NCI-H146 (cell line): ENCODE measurements at places on chromosomes 4 and X.

- DNase-seq, result peak; percentile 49
These were observed 1293.4 kb downstream of the ARAP2 start for GRCh38 chr4:34950926-34951325.

- DNase-seq, result no peak
These were observed 28.3 kb downstream of the PRDM8 start for GRCh38 chr4:80225595-80225994.

DNA sequence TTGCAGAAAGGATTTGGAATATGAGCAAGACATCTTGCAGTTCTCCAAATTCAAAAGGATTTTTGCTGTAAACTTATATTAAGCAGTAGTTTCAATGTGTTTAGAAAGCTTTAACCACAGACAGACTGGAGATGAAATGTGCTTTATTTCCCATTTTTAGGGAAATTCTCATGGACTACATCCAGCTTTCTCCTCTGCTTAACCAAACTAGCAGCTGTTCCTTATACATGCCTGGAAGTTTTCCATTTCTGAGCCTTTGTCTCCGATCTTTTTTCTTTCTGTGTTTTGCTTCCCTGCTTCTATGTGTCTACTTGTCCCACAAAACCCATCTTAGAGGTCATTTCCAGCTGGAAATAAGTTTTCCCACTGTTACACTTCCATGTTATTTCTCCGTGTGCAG, 41.6 kb downstream of the TMA16 start:
- no peak for DNase-seq

- no peak for DNase-seq
These were observed 110.2 kb upstream of the MYOZ2 start for GRCh38 chr4:119025420-119025819.

GRCh38 chr4:8297141-8297601, 27.6 kb downstream of the HTRA3 start:
- DNase-seq, result no peak

DNA sequence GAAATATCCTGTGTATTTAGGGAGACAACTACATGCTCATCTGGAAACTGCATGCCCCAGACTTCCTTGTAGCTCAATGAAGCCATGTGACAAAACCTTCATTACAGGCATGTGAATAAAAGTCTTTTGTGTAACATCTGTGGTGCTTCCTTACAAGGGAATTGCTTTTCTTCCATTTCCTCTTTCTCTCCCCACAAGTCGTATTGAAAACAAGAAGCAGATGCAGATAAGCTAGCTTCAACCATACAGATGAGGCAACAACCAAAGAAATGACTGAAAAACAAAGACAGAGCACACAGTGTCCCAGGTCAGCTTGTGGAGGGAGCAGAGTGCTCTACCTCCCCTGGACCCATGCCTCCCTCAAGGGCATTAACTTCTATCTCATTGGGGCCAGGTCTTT, 115.8 kb upstream of the INPP4B start:
- no peak for DNase-seq

DNA sequence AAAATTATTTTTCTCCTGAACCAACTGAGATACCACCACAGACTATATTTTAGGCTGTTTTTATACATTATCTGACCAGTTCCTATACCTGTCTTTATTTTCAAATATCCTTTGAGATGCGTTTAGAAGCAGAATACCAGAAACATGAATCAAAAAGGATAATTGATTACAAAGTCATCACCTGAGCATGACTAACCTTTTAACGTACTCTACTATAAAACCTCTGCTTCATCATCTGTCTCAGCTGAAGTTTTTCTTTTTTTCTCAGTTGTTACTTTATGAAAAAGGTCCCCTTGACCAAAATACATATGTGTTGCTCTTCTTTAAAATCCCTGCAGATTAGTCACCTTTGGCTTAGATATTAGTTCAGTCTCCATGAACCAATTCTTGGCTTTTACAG, 109.8 kb downstream of the AMMECR1 start:
- DNase-seq, result no peak

DNA sequence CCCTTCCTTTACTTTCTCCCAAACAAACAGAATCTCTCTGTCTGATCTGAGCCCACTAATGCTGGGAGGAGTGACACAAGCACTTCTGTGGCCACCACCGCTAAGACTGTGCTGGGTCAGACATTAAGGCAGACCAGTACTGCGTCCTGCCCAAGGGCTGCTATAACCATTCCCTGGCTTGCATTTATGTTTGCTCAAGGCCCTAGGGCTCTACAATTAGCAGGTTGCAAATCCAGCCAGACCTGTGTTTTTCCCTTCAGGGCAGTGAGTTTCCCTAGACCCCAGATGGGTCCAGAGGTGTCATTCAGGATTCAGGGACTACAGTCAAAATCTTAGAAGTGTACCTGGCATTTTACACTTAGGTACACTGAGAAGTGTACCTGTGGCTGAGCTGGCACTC, 89.7 kb downstream of the SPANXN4 start:
- DNase-seq, result no peak

- DNase-seq, result no peak
These were observed 8.5 kb downstream of the UNC5C start for GRCh38 chr4:95540227-95540626.

DNA sequence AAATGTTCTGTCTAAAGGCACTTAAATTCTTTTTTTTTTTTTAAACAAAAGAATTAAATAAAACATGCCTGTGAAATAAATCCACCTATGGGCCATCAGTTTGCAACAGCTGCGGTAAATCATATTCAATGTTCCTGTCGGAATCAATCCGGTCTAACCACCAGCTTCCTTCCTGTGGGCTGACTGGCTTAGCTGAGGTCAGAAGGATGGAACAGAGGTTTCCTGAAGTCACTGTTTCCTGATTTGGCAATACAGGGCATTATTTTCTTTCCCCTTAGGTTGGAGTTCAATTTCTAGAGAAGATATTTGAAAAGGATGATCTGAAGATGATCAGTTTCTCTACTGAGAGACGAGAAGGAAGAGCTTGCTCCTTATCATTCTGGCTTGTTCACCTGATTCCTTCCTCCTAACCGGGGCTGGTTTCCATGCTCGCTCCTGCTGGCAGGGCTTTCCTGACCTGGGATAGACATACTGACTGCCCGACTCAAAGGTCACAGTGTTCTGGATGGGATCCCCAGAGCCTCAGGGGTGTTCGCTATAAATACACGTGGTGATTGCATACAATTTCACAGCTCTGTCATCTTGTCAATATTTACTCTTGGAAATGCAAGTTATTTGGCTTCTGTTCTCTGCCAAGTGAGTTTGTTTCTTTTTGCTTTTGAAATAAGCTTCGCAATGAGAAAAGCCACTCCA, 21.7 kb downstream of the PDLIM3 start:
- no peak for DNase-seq

DNA sequence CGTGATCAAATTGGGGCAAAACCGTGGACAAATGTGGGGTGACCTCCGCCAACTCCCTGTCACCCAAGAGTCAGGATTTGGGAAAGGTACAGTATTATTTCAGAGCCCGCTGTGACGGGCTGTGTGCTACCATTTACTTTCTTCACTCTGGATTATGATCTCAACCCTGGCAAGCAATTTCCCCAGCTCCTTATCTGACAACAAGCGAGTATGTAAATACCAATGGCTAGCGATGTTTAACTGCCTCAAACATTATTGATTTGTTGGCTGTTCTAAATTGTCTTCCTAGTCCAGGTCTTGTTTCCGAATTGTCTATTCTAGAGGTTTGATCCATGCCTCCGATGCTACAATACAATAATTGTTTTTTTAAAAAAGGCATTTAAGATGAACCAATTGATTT, 17.7 kb upstream of the PITX2 start:
- no peak for DNase-seq

GRCh38 chr4:24477919-24478318, 106.4 kb downstream of the DHX15 start:
- DNase-seq, result no peak

GRCh38 chr4:113452868-113453620, 308.5 kb downstream of the CAMK2D start:
- DNase-seq, result no peak

DNA sequence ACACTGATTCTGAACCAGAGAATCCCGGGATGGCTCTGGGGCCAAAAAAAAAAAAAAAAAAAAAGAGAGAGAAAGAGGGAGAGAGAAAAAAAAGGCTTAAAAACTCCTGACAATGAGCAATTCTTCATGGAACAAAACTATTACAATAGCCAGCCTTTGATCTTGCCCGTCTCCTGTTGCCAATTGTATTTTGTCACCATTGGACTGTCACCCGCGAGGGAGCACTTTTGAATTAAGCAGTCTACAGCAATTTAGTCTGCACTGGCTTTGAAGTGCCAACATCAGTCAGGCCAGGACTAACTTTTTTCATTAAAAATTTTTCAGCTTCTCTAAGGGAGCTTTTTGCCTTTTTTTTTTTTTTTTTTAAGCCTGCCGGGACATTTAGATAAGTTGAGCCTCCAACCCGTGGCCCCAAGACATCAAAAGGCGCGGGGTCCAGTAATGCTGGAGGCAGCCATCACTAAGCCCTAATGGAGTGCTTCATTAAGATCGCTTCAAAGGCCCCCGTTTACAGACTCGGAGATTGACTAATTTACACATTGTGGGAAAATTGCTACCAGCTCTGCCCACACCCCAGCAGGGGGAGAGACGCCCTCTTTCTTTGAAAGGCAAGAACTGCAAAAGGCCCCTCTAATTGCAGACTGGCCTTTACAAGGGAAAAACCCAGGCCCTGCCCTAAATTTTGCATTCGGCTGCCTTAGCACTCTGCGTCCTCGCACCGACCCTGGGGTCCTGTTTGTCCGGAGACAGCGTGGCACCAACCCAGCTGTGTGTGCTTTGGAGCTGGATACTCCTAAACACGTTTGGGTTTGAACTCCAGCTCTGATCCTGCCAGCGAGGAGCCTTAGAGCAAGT, 98.1 kb upstream of the MSX1 start:
- peak; percentile 4 for DNase-seq
